ENCODE measurements at places on chromosomes 3 and 15.

DNA sequence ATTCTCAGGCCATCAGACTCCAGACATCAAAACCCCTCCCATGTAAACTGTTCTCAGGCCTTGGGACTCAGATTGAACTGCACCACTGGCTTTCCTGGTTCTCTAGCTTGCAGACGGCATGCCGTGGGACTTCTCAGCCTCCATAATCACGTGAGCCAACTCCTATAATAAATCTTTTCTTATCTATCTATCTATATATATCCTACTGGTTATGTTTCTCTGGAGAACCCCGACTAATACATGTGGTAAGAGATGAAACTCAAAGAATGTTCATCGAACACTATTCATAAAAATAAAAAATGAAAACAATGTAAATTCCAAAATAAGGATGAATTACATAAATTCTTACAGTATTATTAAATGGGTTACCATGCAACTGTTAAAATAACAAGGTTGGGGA is 84.5 kb upstream of the NTRK3 start:
- no peak for DNase-seq

DNA sequence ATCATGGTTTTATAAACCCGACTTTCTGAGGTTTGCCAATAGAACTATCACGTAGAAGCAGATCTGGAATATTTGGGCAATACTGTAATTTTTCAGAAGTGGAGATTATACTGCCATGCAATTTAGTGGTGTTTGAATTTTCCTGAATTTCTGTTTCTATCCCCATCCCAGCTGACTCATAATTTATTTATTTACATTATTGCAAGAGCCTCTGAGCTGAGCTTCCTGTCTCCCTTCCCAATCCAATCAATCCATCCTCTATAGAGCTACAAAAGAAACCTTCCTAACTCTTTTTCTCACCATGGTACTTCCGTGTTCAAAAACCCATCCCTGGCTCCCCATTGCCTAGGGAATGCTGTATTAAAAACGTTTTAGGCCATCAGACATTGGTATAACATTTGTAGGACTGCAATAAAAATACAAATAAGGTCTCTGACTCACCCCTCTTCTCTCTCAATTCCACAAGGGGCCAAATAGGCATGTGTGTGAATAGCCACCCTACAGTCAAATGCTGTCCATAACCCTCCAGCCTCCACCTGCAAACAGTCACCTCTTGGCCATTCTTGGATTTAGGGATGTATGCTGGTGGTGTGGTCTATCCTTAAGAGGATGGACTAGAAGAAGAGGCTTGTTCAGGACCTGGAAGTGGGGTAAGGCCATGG is 190.7 kb downstream of the CD47 start:
- no peak for DNase-seq

DNA sequence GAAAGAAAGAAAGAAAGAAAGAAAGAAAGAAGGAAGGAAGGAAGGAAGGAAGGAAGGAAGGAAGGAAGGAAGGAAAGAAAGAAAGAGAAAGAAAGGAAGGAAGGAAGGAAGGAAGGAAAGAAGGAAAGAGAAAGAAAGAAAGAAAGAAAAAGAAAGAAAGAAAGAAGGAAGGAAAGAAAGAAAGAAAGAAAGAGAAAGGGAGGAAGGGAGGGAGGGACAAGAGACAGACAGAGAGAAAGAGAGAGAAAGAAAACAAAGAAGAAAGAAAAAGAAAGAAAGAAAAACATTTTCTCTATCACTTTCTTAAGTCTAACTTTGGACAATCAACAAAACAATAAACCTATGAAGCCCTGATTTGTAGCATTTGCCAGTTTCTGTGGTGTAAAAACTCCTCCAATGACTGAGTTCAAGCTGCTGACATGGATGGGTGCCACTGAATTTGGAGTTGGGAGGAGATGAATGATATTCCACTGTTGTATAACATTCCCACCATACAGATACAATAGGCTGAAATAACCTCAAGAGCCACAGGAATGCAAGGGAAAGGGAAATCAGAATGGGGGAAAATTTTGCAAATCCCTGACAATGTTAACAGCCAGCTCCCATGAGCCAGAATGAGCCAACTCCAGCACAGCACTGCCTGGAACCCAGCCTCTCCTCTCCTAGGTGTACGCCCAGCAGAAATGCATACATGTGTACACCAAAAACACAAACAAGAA is 15.0 kb upstream of the RTP3 start:
- DNase-seq: no peak

DNA sequence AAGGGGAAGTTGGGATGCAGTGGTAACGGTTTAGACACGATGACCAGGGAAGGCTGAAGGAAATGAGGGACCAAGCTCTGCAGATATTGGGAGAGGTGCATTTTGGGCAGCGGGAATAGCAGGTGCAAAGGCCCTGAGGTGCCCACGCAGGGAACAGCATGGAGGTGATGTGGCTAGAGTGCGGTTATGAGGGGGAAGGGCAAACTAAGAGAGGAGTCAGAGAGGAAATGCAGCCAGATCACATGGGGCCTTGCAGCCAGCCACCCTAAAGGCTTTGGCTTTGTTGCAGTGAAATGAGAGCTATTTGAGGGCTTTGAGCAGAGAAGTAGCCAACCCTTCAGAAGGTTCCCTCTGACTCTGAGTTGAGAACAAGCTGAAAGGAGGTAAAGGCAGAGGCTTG is 2.6 kb downstream of the SPATA12 start:
- no peak for DNase-seq

DNA sequence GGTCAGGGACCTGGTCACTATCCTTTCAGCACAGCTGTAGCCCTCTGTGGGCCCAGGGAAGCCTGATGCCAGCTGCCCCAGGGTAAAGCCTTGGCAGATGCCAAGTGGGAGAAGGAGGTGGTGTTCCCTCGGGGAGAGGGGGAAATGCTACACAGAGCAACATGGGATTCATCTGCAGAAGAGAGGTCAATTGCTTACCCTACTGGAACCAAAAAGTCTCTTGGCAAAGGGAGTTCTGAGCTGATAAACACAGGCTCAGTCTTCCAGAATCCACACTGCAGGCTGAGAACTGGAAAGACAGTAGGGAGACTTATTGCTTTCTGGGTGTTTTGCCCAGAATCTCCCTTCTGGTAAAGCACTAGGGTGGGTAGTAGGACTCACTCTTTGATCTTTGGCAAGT is 100.1 kb upstream of the NEO1 start:
- no peak for DNase-seq

DNA sequence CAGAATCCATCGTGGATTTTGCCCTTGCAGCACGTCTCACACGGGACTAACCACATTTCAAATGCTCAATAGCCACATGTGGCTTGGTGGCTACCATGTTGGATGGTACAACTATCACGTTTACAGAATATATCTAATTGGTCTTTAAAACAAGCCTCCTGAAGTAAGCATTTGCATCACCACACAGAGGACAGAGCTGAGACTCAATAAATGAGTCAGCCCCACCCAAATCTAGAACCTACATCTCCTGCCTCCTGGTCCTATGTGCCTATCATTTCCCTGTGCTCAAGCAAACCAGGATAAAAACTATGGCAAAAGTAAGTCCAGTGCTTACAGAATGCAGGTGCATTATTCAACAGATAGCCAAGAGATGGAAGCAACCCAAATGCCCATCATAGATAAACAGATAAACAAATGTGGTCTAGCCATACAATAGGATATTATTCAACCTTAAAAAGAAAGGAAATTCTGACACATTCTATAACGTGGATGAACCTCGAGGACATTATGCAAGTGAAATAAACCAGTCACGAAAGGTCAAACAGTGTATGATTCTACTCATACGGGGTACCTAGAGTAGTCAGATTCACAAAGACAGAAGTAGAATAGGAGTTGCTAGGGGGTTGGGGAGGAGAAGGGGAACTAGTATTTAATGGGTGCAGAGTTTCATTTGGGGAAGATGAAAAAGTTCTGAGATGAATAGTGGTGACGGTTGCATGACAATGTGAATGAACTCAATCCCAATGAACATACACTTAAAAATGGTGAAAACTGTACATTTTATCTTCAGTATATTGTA is 43.9 kb downstream of the SRGAP3 start:
- DNase-seq: no peak

DNA sequence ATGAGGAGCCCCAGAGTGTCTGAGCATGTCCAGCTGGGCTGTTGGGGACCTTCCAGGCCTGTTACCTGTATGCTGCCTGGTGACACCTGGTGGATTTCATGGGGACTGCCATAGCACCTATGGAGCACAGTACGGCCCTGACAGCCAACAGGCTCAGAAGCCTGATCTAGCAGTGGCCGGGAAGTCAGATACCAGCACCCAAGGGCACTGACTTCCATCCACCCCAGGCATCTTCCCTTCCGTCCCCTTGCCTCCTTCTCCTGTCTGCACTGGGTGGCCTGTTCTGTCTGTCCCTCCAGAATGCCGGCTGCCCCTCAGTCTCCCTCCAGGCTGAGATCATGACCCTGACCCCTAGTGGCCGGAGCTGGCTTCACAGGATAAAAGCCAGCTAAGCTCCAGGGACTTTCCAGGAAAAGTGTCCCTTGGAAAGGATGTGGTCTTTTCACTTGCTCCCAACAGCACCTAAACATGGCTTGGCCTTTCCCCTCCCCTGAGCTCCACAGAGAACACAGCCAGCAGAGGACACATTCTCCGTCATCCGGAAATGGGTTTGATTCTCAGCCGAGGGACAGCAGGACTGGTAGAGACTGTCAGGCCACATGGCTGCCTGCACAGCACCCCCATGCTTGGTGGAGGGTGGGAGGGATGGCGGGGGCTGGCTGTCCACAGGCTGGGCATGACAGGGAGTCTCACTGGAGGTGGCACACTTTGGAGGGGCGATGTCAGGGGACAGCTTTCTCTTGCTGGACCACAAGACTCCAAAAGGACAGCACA is 9.5 kb downstream of the RPS17 start:
- DNase-seq: no peak

DNA sequence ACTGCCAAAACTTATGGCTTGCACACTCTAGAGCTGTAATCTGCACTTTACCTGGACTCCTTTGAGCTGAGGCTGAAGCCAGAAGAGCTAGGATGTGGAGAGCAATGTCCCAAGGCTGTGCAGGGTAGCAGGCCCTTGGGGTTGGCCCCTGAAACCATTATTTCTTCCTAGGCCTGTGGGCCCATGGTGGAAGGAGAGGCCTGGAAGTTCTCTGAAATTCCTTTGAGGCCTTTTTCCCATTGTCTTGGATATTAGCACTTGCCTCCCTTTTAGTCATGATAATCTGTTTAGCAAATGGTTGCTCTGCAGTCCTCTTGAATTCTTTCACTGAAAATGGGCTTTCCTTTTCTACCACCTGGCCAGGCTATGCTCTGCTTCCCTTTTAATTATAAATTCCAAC is 102.0 kb upstream of the SGO1 start:
- DNase-seq: no peak

DNA sequence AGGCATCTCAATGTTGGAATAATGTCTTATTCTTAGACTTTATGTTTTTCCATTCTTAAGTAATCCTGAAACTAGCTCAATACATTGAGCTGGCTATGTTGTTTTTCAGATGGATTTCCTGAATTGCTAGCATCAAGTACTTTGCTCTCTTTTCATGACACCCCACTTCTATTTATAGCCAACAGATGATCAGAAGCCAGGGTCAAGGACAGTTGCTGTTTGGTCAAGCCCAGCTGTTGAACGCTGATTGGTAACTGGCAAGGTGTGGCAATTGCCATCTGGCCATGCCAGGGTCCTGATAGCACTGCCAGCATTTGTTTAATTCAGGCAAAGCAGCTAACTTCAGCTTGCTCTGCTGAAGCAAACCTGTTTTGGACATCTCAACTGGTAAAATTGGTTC is 46.2 kb upstream of the PLCL2 start:
- DNase-seq: no peak

GRCh38 chr15:31254431-31255175 is 72.0 kb upstream of the KLF13 start:
- no peak for DNase-seq

DNA sequence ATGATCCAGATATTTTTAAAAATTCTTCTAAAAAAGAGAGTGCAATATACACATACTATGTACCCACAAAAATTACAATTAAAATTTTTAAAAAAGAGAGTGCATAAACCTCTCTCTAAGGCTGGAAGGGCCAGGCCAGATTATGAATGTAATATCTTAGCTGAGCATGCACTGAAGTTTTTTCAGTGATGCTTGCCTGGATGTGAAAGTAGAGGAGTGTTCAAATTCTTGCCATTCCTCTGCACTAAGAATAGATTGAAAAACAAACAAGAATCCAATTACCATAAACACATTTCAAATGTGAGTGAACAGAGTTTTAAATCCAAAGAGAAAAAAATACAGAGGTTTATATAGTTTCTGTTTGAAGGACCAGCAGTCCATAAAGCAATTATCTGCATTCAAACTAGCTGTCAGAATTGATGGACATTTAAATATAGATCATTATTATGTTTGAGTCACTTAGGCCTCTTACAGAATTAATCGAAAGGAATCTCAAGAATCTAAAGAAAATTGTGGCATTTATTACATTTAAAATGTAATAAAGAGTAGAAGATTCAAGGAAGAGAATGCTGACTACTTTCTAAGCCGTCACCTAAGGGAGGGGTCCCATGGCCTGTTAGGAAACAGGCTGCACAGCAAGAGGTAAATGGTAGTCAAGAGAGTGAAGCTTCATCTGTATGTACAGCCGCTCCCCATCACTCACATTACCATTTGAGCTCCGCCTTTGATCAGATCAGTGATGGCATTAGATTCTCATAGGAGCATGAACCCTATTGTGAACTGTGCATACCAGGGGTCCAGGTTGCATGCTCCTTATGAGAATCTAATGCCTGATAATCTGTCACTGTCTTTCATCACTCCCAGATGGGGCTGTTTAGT is 159.3 kb upstream of the MDFIC2 start:
- DNase-seq: peak; percentile 6

GRCh38 chr3:5073374-5074085 is 48.6 kb upstream of the ARL8B start:
- no peak for DNase-seq

GRCh38 chr3:157354722-157355121 is 81.9 kb upstream of the PTX3 start:
- no peak for DNase-seq

- DNase-seq: no peak
Observed at GRCh38 chr3:155492841-155493240, 199.4 kb upstream of the STRIT1 start.

DNA sequence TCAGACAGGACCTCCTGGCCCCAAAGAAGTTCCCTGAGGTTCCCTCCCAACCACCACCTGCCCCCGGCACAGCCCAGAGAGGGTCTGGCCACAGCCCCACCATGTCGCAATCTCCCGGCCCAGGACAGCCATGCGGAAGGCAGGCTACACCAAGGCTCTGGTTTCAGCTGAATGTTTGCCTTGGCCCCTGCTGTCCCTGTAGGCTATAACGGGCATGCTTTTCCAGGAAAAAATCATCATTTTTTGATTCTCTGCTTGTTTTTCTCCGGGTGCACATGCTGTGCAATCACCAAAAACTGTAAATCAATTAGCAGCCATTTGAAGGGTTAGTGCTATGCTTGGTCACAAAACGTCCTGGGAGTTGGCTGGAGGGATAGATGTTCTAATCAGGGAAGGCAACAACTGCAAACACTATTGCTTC is 142.7 kb upstream of the IGF1R start:
- no peak for DNase-seq

GRCh38 chr15:80605591-80606150 is 89.4 kb upstream of the ABHD17C start:
- no peak for DNase-seq
